ENCODE measurements at places on chromosomes 11 and 22.

GRCh38 chr11:17714356-17714854, 5.0 kb upstream of the MYOD1 start:
- no peak for DNase-seq

DNA sequence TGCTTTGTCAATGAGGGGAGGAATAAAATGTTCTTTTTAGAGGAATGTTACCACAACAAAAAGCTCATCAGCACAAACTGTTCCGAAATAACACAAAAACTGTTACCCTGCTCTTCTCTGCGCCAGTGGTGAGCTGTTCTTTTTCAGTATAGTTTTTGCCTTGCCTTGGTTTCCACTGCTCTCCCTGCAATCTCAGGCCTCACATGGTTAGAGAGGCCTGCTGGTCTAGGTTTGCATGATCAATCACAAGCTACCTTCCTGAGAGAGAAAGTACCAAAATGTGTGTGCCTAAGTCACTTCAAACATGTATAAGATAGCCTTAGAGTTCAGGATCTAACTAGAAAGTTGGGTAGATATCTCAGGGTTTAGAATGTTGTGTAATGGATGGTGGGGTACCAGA, 114.6 kb downstream of the STIM1 start:
- DNase-seq = no peak

GRCh38 chr11:2142762-2143202, 3.6 kb upstream of the IGF2 start:
- DNase-seq = peak; percentile 95

GRCh38 chr11:109363682-109364081, 58.3 kb upstream of the C11orf87 start:
- no peak for DNase-seq

DNA sequence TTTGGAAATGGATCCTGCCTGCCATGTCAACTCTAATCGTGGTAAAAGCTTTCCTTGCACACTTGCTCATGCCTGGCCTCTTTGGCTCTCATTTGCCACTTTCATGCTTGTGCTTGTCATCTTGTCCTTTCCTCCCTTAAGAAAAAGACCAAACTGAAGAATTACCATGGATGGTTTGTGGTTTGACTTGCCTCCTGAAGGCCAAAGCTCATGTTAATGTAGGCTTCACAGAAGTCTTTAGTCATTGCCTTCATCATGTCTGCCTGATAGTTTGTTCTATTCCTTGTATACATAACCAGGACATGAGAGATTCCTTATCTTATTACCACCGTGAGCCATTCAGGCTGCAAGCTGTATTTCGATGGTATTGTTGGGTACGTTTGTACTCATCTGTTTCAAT, 17.3 kb downstream of the TEAD1 start:
- DNase-seq = no peak

DNA sequence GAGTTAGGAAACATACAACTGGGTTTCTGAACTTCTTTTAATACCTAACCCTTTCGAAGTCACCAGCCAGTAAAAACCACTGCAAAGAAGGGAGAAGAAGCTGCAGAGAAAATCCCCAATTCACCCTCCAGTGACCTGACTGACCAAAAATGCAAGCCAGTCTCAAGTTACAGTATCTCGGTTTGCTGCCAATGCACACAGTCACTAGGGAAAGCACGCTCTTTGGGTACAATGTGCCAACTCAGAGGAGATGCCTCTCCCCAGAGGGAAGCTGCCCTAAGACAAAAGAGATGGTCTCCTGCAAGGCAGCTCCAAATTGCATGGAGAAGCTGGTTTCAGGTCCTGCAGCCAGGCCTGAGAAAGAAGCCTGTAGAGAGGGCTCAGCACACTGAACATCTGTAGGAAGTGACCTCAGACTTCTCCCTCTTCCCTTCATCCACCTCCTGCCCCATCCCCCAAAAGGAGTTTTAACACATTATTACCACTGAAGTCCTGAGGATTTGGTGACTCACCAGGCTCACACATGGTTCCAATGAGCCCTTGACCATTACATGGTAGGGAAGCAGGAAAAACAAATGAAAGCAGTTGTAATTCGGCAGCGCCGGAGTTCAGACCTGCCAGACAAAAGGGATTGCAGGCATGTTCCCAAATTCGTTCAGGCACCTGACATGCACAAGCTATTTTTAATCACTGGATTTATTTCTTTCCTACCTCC, 90.1 kb downstream of the ETS1 start:
- no peak for DNase-seq

GRCh38 chr11:122593473-122594420, 61.8 kb upstream of the UBASH3B start:
- DNase-seq = no peak

- no peak for DNase-seq
These were observed 93.2 kb downstream of the EXT2 start for GRCh38 chr11:44188643-44189042.

- no peak for DNase-seq
These were observed 390.9 kb upstream of the ARHGAP42 start for GRCh38 chr11:100296051-100296679.

GRCh38 chr11:80993536-80993935, 1552.7 kb upstream of the TENM4 start:
- no peak for DNase-seq

- no peak for DNase-seq
These were observed 4.9 kb downstream of the MMP13 start for GRCh38 chr11:102950622-102951081.

- no peak for DNase-seq
These were observed 47.5 kb downstream of the IGLL5 start for GRCh38 chr22:22935056-22935545.

GRCh38 chr11:88520391-88520790, 182.9 kb upstream of the CTSC start:
- no peak for DNase-seq

- DNase-seq = no peak
These were observed 100.7 kb downstream of the NAV2 start for GRCh38 chr11:19813158-19813879.

DNA sequence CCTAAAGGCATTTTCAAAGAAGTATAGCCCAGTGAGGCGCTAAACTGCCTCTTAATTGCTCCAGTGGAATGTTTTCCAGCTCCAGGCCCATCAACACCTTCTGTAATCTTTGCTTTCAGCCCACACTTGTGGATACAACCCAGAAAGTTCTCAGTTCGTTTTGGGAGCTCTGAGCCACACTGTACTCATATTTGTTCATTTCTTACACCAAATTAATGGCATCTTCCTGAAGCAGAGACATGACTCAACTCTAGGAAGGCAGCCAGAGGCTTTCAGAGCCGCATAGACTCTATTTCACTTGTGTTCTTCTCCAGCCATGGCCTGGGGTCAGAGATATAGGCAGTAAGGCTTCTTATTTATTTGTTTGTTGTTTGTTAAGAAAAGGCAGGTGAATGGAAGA, 175.5 kb upstream of the NCAM1 start:
- DNase-seq = no peak

DNA sequence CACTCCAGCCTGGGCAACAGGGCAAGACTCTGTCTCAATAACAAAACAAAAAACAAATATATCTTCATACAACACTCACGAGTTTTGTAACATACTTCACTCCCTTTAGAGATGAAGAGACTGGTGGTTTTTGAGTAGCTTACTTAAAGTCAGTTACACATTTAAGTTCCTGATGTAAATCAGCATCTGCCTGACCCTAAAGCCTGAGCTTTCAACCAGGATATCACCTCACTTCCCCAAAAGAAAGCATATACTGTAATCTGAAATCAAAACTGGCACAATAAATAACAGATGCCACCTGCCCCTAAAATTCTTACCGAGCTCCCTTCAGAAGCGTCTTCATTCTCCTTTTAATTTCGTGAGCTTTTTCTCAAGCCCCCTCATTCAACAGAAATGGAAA, 31.5 kb downstream of the LARGE1 start:
- DNase-seq = no peak

DNA sequence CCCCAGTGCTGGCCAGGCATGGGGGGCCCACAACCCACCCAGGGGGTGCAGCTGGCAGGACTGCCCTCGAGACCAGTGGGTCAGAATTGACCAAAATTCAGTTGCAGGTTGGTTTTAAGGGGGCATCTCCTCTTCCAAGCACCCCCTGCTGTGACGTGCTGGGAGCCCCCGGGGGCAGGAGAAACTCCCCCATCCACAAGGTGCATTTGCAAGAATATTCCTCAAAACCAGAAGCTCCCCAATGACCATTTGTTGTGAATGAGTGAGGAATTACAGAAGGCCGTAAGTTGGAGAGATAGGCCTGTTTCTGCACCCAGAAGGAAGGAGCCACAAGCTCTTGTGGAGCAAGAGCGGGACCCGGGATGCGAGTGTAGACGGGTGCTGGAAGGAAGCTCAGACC, 414.5 kb downstream of the BRD1 start:
- no peak for DNase-seq

- DNase-seq = no peak
These were observed 9.9 kb downstream of the LINC01488 start for GRCh38 chr11:69491071-69492031.

GRCh38 chr11:13134066-13134465, 125.0 kb downstream of the RASSF10 start:
- no peak for DNase-seq
